ENCODE measurements at places on chromosomes 3 and 15. TPM values are rescaled to one million over a fixed set of nuclear protein-coding genes. Genes with fewer than 3 reads are reported as not detected.

GRCh38 chr3:155560594-155560993, 184.3 kb downstream of the PLCH1 start:
- DNase-seq, result no peak

GRCh38 chr3:25173606-25174005, 254.5 kb upstream of the RARB start:
- DNase-seq, result no peak

GRCh38 chr3:170908235-170909116, at the start of gene EIF5A2:
EIF5A2 (minus strand) TSS chr3:170908637; CDS start chr3:170907806, 831 bp downstream.
- DNase-seq, result peak; percentile 97

GRCh38 chr3:9032231-9032777, 69.0 kb upstream of the RAD18 start:
- no peak for DNase-seq

DNA sequence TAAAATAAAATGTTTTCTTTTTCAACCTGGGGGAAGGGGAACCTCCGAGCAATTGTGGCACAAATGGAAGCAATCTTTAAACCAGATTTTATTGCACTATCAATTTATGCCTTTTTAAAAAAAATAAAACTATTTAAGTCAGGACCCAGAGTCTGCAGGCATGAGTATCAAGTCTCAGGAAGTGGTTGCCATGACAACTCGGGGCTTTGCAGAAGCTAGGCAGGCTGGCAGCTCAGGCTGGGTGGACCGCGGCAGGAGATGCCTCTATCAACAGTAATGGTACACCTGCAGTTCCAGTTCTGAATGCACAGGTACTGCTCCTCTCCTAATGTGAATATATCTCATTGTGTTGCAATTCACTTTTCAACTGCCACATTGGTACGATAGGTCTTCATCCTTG, 447.7 kb downstream of the GABRG3 start:
- no peak for DNase-seq

DNA sequence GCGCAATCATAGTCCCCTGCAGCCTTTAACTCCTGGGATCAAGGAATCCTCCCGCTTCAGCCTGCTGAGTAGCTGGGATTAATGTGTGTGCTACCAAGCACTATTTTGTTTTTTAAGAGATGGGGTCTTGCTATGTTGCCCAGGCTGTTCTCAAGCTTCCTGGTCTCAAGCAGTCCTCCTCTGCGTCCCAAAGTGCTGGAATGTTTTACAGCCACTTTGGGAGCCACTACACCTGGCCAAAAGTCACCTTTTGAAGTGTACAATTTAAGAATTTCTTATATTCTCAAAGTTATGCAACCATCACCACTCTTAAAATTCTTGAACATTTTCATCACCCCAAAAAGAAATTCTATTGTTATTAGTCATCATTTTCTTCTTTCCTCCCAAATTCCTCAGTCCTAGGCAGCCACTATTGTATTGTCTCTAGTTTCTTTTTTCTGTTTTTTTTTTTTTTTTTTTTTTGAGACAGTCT, 17.8 kb downstream of the CDV3 start:
- no peak for DNase-seq

TRAT1 gene
- 169 TPM for total RNA-seq

ATP6V1A gene
- 26.1 TPM for total RNA-seq

DNA sequence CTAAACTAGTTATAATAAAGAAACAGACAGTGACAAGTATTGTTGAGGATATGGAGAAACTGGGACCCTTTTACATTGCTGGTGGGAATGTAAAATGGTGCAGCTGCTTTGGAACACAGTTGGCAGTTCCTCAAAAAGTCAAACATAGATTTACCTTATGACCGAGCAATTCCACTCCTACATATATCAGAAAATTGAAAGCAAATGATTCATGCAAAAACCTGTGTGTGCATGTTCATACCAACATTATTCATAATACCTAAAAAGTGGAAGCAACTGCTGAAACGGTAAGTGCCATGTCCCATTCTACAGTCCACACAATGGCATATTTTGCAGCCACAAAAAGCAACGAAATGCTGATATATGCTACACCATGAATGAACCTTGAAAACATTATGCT, 12.2 kb upstream of the SEC61A1 start:
- DNase-seq, result no peak
